ENCODE measurements at places on chromosomes 3 and 15. TPM values are rescaled to one million over a fixed set of nuclear protein-coding genes. Genes with fewer than 3 reads are reported as not detected.

The CLDN1 gene
- 0.62 TPM for total RNA-seq

The NME9 gene
- total RNA-seq = not detected

The CLN6 gene
- 16.0 TPM for total RNA-seq

The BCHE gene
- total RNA-seq = 0.05 TPM

The MITF gene
- total RNA-seq = 12.5 TPM

Data from myocyte (in vitro differentiated cells).